ENCODE measurements at places on chromosomes 7 and 10.

GRCh38 chr10:116316503-116316902, 7.7 kb upstream of the CCDC172 start:
- no peak for DNase-seq

DNA sequence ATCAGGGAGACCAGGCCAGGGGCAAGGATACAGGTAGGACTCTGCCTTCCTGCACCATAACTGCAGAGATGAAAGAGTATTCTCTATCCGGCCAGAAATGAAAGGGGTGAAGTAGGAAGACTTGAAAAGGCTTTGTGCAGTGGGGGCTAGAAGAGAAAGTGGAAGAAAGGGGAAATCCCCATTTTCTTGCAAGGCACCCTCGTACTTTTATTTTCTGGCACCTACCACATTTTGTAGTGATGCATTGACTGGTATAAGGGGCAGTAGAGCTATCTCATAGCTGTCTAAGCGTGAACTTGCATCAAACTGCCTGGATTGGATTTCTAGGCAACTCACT, 752 bp upstream of the CAMK2G start:
- DNase-seq = no peak

GRCh38 chr10:123854498-123854897, 37.1 kb downstream of the CPXM2 start:
- no peak for DNase-seq

GRCh38 chr10:69451784-69452251, 553 bp downstream of the TSPAN15 start:
- DNase-seq = no peak

- no peak for DNase-seq
Observed at GRCh38 chr10:92309272-92309671, 18.3 kb downstream of the MARCHF5 start.

GRCh38 chr7:2554661-2555111, 638 bp downstream of the BRAT1 start:
- no peak for DNase-seq

- no peak for DNase-seq
Observed at GRCh38 chr10:91424016-91424415, 13.9 kb downstream of the HECTD2 start.

- DNase-seq = no peak
Observed at GRCh38 chr7:52114056-52114455, 797.4 kb upstream of the COBL start.

GRCh38 chr10:115566867-115567266, 473.7 kb downstream of the ATRNL1 start:
- DNase-seq = no peak

DNA sequence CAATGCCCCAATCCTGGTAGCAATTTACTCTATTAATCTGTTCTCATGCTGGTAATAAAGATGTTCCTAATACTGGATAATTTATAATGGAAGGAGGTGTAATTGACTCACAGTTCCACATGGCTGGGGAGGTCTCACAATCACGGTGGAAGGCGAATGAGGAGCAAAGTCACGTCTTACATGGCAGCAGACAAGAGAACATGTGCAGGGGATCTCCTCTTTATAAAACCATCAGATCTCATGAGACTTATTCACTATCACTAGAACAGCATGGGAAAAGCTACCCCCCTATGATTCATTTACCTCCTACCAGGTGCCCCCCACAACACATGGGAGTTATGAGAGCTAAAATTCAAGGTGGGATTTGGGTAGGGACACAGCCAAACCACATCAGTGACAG, 872.2 kb downstream of the ANKRD7 start:
- DNase-seq = no peak

- DNase-seq = no peak
Observed at GRCh38 chr7:4115442-4115841, 566.7 kb upstream of the FOXK1 start.

- no peak for DNase-seq
Observed at GRCh38 chr7:50317697-50318669, 13.5 kb downstream of the IKZF1 start.

DNA sequence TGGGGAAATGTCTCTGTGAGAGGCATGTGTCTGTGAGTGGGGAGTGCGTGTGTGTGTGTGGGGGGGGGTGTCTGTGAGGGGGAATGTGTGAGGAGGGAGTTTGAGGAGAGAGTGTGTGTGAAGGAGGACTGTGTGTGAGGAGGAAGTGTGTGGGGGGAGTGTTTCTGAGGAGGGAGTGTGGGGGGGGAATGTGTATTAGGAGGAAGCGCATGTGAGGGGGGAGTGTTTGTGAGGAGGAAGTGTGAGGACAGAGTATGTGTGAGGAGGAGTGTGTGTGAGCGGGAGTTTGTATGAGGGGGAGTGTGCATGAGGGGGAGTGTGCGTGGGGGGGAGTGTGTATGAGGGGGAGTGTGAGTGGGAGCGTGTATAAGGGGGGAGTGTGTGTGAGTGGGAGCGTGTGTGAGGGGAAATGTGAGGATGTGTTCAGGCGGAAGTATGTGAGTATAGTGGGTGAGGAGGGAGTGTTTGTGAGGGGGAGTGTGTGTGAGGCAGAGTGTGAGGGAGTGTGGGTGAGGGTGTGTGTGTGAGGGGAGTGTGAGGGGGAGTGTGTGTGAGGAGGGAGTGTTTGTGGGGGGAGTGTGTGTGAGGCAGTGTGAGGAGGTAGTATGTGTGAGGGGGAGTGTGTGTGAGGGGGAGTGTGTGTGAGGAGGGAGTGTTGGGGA, 21.8 kb upstream of the PTPRN2 start:
- DNase-seq = no peak

DNA sequence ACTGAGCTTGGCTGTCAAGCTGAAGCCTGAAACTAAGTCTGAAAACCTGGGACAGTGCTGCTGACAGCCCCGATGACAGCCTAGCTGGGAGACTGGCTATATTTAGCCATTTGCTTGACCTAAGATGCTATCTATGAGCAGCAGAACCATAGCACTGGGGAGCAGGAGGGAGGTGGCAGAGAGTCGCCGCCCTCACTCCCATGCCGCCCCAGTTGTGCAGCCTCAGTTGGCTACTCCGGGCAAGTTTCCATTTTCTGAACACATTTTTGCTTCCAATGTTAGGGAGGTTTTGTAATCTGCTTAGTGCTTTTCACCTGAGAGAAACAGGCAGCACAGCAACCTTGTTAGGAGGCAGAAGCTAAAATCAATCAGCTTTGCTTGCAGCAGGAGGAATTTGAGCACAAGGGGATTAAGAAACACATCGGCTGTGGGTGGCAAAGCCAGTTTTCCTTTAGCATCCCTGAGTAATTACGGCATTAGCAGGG, 20.4 kb upstream of the C10orf71 start:
- DNase-seq = no peak

- DNase-seq = no peak
Observed at GRCh38 chr7:18808026-18808425, 309.4 kb downstream of the TWIST1 start.

- DNase-seq = no peak
Observed at GRCh38 chr10:127498087-127498486, 51.0 kb upstream of the NPS start.

DNA sequence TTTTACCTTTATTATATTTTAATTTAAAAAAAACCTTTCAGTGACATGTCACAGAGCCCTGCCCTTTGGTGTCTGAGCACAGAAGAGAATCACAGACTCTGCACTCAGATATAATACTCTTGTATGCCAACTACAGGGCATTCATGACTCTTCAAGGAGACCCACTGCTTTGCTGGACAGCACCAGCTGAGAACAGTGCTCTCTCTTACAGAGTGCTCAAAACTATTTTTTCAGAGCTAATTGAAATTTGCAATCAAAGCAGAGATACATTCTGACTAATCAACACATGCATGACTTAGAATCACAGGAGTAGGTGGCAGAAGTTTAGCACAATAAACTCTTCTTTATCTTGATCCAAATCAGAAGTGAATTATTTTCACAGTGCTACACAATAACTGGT, 99.1 kb downstream of the OSBPL3 start:
- no peak for DNase-seq

- DNase-seq = no peak
Observed at GRCh38 chr7:77223261-77223660, 23.6 kb upstream of the FGL2 start.

GRCh38 chr10:44462338-44462914, 77.5 kb upstream of the CXCL12 start:
- DNase-seq = no peak

- no peak for DNase-seq
Observed at GRCh38 chr10:120075349-120075748, 182.8 kb downstream of the SEC23IP start.

- DNase-seq = no peak
Observed at GRCh38 chr10:126373972-126374371, 14.3 kb downstream of the ADAM12 start.

GRCh38 chr7:155490697-155491628, 33.0 kb downstream of the EN2 start:
- DNase-seq = no peak

DNA sequence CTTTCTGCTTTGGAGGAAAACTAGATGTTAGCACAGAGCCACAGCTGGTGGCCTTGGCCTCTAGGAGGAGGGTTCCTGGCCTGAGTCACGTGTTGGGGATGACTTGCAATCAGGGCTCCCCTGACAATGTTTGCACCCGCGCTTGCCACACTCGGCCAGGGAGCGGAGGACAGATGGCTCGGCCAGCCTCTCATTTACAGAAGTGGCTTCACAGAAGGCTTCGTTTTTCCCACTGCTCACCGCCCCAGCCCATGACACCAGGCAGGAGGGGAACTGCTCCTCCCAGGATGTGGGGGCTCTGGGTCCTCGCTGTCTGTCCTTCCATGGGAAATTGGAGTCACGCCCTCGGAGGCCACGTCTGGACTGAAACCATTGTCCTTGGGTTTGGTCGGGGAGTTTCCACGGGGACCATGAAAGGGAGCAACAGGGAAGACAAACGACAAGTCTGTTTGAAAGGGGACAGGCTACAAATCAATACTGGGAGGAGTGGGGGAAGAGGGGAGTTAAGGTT, 49.6 kb upstream of the UBE3C start:
- DNase-seq = no peak

DNA sequence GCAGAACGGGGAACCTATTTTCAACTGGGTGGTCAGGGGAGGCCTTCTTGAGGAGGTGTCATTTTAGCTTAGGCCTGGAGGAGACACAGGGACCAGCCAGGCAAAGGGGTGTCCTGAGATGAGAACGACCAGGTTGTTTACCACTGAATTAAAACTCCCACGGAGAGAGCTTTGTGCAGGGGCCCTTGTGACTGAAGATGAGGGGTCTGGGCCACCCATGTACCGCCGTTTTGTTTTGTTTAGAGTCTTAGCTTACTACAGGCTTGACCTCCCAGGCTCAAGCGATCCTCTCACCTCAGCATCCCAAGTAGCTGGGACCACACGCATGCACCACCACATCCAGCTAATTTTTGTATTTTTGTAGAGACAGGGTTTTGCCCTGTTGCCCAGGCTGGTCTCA, 80.4 kb downstream of the FAM171A1 start:
- DNase-seq = no peak

GRCh38 chr7:89503281-89503680, 651.0 kb upstream of the STEAP1 start:
- no peak for DNase-seq

All from stimulated activated CD4-positive, alpha-beta T cell treated with anti-CD3 and anti-CD28 coated beads, Interleukin-12 subunit alpha, Interleukin-12 subunit beta, amount 100 ng/mL, for 24 hours (primary cell).